Anterior cingulate cortex (tissue), 58 donors: ENCODE measurements at places on chromosomes 11 and 22.
A peak's percentile ranks its signal among the peaks of the same experiment; 100 is the strongest.

- DNase-seq, result no peak
Measured at GRCh38 chr22:30474683-30475424, 3.0 kb upstream of the SEC14L3 start.

- DNase-seq, result no peak
Measured at GRCh38 chr11:58127350-58127749, 2.0 kb upstream of the OR9I1 start.

DNA sequence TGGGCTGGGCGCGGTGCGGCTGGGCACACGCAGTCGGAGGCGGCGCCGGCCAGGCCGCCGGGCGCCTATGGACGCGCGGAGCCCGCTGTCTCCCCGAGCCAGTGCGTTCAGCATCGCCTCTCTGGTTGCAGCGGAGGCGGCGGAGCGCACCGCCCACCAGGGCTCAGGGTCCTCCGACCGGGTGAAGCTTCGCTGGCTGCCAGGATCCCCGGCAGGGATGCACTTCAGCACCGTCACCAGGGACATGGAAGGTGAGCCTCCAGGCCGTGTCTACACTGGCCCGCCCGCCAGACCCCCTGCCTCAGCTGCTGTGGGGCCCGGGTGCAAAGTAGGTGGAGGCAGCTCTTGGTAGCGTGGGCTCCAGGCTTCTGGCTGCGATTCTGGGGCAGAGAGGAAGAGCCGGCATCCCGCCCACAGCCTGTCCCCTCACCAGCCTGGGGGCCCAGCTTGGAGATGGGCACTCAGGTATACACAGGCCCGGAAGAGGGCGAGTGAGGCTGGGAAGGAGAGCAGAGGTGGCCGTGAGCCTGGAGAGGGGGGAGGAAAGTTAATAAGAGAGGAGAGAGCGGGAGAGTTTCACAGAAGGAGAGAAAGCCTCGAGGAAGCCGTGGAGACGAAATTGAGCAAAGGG is 1.0 kb upstream of the TBX1 start:
- no peak for DNase-seq

GRCh38 chr11:66083767-66084166 is 13.7 kb downstream of the PACS1 start:
- no peak for DNase-seq

- DNase-seq, result no peak
Measured at GRCh38 chr11:26243426-26243825, 88.5 kb upstream of the ANO3 start.

DNA sequence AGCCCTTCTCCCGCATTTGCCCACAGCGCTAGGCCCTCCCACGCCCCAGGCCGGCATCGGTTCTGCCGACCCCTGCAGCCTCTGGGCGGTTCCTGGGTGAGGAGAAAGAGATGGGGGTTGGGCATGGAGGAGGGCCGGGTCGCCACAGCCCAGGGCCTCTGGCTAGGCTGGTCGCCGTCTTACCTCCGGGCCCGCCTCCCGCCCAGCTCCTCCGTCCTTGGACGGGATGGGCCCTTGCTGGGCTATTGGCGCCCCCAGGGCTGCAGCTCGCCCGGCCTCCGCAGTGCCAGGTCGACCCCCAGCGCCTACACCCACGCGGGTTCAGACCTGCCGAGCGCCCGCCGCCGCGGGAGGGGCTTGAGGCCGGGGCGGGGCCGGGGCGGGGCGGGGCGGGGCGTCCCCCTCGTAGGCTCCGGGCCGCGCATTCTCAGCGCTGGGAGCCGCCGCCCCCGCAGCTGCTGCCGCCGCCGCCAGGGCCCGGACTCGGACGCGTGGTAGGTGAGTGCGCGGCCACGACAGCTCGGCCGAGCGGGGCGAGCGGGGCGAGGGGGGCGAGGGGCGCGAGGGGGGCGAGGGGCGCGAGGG is at the start of gene CD151:
TSS of gene CD151 (plus strand) at position 424 of the 585 bp plus-strand sequence. CDS start 3,118 bp downstream, outside the sequence.
- no peak for DNase-seq

- no peak for DNase-seq
Measured at GRCh38 chr11:93540896-93541553, 2.2 kb downstream of the SMCO4 start.

DNA sequence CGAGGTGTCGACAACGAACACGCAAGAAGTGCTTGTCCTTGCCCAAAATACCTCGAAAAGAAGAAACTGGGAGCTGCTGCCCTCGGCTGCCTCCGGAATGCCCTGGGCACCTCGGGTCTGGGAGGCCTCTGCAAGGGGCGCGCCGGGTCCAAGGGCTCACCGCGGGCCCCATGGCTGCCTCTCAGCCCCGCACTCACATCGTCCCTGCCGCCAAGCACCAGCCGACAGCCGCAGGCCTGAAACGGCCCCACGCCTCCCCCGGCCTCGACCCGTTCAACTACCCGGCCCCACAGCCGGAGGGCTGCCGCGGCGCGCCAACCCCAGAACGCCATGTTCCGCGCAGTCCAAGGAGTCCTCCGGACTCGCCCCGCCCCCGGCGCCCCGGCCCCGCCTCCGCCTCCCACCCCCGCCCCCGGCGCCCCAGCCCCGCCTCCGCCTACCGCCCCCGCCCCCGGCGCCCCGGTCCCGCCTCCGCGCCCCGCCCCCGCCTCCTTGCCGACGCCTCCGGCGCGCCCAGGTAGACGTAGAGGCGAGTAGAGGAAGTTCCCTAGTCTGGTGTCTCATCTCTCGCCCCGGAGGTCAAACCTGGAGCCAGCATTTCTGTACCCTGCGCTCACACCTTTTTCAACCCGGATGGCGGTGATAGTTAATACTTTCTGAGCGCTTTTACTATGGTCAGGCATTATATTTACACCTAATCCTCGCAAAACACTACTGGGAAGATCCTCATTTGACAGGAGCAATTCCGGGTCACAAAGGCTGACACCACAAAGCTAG is at the start of gene SIRT3:
TSS of gene SIRT3 (minus strand) at position 346 of the 777 bp plus-strand sequence. CDS start at position 332, 14 bp downstream.
- peak; percentile 80 for DNase-seq

GRCh38 chr22:26362471-26362870 is 66.6 kb upstream of the ASPHD2 start:
- DNase-seq, result no peak

GRCh38 chr11:62020661-62021060 is 53.2 kb upstream of the FTH1 start:
- no peak for DNase-seq

DNA sequence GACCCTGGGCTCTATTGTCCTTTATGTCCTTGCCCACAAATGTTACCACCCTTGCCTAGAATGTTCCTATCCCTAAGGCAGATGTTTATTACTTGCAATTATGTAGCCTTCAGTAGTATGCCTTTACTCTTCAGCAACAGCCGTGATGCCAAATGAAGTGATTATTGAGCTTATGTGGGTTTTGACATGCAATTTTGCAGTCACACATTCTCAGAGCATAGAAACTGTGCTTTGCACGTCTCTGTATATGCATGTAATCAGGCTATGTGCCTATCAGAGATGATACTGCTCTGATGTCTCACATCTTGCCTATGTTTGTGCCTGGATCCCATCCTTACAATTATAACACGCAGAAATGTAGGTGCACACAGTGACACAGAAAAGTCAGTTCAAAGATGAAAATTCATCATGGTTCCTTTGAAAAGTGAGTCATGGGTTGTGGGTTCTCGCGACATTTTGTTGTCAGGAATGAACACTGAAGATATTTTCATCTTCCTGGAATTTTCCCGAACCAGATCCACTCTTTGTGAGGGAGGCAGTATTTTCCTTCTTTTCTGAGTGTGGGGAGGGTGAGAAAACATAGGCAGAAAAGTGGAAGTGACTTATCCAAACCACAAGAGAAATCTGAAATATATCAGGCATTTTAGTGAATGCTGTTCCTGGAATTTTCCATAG is 81.1 kb downstream of the BMAL1 start:
- DNase-seq, result no peak

DNA sequence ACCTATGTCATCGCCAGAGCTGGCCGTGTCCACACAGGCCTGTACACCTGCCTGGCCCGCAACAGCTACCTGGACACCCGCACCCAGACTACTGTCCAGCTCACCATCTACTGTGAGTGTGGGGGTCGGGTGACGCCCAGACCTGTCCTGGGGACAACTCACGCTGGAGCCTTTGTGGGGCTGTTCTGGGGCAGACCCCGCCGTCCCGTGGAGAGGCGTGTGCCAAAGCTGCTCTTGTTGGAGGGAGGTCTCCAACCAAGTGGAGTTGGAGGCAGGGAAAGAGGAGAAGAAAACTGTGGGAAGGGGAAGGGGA is 4.3 kb downstream of the VSIG10L2 start:
- DNase-seq, result no peak

GRCh38 chr11:72696866-72697700 is 22.9 kb upstream of the PDE2A start:
- no peak for DNase-seq

DNA sequence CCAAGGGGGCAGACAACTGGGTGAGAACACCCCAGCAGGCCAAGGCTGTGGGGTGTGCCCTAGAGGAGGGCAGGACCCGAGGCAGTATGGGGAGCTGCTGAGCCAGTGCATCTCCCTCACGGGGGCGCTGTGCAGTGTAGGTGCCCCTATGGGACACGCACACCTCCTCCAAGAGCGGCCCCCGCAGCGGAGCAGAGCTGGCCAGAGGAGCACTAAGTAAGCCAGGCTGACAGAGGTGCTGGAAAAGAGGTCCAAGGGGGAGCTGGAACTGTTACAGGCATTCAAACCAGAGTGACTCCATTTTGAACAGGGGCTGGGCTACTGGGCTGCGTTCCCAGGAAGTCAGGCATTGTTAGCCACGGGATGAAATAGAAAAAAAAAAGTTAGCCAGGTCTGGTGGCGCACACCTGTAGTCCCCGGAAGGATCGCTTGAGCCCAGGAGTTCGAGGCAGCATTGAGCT is 41.8 kb downstream of the TST start:
- DNase-seq, result no peak

DNA sequence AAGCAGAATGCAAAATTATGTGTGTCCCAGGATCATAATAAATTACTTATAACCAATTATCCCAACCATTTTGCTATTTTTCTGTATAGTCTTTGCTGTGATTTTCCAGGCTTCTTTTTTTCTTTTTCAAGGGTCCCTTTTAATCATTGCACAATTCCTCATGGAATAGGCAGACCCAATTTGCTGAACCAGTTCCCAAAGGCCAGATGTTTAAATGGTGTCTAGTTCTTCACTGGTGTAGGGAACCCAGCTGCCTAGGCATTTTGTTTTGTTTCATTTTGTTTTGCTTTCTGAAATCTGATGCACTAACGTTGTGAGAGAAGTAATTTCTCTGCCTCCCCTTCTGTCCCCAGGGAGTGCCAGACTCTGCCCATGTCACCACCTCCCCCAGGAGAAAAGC is 60.4 kb downstream of the CHST1 start:
- DNase-seq, result no peak

DNA sequence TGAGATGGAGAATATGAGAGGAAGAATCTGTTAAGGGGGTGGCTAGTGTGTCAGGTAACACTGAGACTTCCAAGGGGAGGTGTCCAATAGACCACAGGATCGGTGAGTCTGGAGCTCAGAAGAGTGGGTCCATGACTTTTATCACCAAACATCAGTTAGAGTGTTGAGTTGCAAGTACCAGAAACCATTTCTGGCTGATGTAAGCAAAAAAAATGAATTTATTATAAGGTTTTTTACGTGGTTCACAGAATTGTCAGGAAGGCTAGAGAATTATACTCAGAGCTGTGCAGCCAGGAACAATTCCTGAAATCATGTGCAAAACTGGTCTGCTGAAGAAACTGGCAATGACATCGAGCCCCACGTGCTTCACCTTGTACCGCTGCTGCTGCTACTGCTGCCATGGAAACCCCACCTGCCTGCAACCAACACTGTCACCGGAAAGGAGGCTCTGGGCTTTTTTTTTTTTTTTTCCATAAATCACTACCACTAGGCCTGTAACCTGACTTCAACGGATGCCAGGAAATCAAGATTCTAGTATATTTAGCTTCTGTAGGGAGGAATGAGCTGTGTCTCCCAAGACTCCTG is 16.6 kb upstream of the STK33 start:
- peak; percentile 12 for DNase-seq

GRCh38 chr11:123034597-123034996 is 27.3 kb downstream of the HSPA8 start:
- DNase-seq, result no peak

DNA sequence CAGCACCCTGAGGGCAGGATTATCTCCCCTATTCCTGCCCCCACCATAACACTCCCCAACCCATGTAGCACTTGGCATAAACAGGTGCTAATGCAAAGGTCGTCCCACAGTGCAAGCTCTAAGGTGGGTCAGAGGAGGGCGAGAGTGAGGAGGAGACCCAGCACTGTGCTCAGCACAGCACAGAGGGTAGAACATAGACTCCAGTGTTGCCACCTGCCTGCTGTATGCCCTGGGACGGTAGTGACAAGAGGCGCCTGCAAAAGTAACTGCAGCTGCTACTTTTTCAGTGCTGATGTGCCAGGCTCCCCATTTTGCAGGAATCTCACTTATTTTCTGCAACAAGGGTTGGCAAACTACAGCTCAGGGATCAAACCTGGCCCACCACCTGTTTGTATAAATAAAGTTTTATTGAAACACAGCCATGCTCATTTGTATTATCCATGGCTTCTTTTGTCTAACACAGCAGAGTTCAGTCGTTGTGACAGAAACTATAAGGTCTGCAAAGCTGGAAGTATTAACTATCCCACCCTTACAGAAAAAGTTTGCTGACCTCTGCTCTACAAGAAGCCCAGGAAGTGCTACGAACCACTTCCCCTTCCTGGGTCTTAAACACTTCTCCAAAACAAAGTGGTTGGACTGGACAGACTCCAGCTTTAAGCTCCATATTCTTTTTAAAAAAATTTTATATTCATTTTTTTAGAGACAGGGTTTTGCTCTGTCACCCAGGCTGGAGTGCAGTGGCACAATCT is 16.9 kb upstream of the CDC42BPG start:
- no peak for DNase-seq

DNA sequence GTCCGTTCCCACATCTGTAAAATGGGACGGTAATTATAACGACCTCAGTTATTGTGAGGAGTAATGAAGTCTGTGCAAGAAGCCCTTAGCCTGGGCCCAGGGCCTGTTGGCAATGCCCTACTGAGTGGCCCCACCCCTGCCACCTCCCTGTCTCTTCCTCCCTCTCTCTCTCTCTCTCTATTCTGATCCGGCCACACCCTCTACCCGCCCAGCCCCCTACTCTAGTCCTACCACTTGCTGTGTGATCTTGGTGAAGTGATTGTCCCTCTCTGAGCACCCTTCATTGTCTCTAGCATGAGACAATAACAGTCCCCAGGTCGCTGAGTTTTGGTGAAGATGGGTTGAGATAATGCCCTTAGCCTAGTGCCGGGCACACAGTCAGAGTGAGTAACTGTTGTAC is 7.4 kb upstream of the SEC14L6 start:
- no peak for DNase-seq

DNA sequence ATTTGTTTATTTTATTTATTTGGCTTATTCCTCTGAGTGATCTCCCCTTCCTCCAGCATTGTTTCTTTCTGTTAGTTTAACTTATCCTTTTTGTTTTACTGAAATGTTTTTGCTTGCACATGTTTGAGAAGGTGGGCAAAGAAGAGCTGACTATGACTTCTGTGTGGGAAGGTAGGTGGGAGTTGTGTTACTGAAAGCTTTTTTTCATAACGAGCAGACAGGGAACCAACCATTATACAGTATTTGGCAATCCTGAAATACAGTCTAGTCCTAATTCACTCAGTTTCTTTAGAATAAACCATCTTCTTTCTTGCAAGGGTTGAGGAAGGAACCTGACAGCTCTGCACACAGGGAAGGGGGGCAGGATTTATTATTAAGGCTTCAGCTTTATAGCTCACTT is 37.0 kb upstream of the PAK1 start:
- DNase-seq, result no peak
